GM23248 (cell line): ENCODE measurements at places on chromosomes 5 and 9. TPM values are rescaled to one million over a fixed set of nuclear protein-coding genes. Genes with fewer than 3 reads are reported as not detected.

SLC25A2 gene
- polyA plus RNA-seq = not detected in 2 replicates

CEMIP2 gene
- 11.5 and 12.7 TPM in 2 replicates for polyA plus RNA-seq

APC gene
- 17.8 and 18.1 TPM in 2 replicates for polyA plus RNA-seq

BHMT2 gene
- 6.2 and 7.0 TPM in 2 replicates for polyA plus RNA-seq

C7 gene
- not detected in 2 replicates for polyA plus RNA-seq

PALM2AKAP2 gene
- 14.0 and 16.7 TPM in 2 replicates for polyA plus RNA-seq

DNA sequence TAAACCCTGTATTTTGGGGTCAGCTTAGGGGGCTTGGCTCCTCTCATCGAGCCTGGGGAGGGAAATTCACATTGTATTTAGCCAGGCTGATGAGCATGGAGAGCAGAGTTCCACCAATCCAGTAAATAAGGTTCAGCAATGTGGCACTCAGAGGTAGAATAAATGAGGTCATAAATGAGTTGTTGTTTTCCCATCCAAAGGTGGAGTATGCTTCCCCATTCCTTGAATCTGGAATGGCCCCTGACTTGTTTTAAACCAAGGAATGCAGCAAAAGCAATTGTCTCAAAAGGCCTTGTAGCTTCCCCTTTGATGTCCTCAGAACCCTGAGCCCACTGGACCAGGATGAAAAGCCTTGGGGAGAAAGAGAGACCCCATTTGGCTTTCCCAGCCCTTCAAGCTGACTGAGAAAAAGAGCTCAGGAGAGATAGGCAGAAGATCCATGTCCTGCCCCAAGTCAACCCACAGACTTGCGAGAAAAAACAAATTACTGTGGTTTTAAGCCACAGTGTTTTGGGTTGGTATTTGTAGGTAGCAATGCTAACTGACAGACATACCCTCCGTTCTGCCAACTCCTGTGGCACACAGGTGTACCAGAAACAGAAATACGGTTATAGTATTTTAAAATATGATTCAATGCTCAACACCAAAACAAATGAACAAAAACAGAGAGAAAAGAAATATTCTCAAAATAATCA, 566.0 kb upstream of the DMAC1 start:
- no peak for DNase-seq

GRCh38 chr5:1860021-1860610, 22.6 kb downstream of the IRX4 start:
- DNase-seq = no peak

DNA sequence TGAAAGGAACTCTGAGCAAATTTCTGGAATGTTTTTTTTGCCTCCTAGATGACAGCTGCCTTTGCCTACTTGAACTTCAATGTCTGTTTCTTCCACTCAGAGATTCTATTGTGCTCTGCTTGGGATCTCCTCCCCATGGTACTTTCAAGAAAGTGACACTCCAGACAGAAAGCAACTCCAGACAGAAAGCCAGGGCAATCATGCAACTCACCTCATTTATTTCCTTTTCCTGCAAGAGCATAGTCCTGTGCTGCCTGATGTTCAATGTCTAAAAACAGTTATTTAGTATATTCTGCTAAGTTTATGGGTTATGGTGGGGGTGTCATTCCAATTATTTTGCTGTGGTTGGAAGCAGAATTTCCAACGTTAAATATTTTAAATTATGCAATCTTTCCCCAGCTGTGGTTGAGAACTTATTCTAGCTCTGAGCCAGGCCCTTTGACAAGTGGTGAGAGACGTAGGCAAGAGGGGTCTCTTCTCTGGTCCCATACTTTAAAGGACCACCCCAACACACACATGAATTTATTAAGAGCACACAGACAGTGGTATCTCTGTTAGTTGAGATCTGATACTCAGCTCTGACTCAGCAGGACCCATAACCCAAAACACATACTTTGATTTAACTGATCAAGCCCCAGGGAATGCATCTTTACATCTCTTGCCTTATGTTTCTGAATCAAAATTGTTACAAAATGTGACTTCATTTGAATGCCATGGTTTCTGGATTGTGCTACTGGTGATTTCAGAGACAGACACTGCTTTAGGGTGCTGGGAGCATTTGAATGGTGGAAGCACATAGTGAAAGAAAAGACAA, 39.5 kb upstream of the MAMDC2 start:
- DNase-seq = peak; percentile 10

- peak; percentile 69 for DNase-seq
Observed at GRCh38 chr9:71285191-71285656, 163.8 kb upstream of the TRPM3 start.

DNA sequence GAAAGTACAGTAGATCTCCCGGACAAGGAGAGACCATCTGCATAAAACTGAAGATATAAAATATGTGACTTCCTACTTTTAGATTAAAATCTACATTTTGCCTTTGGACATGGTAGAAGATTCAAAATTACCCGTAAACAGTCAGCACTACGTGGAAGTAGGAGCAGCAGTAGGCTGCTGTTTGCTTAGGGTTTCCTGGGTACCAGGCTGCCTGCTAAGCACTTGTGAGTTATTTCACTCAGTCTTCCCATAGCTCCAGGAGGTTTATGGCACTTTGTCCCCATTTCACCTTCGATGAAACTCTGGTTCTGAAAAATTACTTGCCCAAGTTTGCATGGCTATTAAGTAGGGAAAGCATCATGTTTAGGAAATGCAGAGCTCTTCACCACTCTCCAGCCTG, 92.6 kb downstream of the STK32A start:
- no peak for DNase-seq

DNA sequence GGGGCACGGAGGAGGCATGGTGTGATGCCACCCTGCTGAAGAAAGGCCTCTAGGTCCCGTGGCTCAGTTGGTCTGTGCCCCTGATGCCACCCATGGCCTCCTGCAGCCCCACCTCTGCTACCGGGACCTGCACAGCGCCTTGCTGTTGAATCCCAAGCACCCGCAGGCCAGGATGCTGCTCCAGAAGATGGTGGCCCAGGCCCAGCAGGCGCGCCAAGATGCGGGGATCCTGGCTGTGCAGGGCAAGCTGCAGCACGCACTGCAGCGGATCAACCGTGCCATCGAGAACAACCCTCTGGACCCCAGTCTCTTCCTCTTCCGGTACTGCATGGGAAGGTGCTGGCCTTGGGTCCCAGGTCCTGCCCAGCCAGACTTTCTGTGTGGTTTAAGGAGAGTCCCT, 7.1 kb downstream of the TTC16 start:
- no peak for DNase-seq

- DNase-seq = peak; percentile 3
Observed at GRCh38 chr5:28301712-28302111, 1263.3 kb upstream of the CDH9 start.

DNA sequence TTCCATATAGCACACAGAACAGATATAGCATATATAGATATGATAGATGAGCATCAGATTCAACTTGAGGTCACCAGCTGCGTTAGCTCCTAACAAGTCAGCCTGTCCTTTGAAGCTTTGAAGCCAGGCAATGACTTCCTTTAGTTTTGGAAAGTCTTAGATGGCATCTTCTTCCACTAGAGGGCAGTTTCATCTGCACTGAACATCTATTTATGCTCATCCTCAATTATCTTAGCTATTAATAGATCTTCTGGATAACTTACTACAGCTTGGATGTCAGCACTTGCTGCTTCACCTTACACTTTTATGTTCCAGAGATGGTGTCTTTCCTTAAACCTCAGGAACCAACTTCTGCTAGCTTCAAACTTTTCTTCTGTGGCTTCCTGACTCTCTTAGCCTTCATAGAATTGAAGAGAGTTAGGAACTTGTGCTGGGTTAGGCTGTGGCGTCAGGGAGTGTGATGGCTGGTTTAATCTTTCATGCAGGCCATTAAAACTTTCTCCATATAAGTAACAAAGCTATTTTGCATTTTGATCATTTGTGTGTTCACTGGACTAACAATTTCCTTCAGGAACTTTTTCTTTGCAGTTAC, 1401.4 kb downstream of the EFNA5 start:
- peak; percentile 50 for DNase-seq

- peak; percentile 56 for DNase-seq
Observed at GRCh38 chr5:132414634-132415378, 45.3 kb downstream of the SLC22A5 start.

DNA sequence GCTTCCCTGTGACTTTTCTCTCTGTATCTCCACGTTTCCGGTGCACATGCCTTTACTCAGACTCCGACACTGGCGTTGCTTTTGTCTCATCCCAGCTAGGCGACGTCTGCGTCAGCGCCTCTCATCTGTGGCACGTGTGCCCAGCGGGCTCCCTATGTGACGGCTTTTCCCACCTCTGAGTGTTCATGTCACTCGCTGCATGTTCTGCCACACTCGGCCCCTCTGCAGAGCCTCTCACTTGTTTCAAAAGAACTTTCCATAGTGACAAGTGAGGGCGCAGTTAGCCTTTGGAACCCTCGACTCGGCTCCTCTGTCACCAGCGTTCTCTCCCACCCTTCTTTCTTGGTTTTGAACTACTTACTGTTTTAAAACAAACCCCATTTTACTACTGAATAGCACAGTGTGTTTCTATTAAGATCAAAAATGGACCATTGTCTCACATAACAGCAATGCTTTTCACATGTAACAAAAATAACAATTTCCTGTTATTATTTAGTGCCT, 113.4 kb upstream of the CACNA1B start:
- DNase-seq = no peak

DNA sequence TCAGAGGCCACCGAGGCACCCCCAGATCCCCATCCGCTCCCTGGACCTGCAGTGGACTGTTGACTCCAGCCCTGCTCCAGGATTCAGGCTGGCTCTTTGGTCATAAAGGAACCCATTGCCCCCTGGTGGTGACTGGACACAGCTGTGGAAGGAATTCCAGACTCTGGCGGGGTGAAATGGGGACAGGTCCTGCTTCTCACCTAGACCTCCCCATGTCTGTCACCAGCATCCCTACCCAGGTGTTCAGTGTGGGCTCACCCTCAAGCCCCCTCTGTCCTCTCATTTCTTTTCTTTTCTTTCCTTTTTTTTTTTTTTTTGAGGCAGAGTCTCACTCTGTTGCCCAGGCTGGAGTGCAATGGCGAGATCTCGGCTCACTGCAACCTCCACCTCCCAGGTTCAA, 25.5 kb upstream of the STXBP1 start:
- peak; percentile 94 for DNase-seq

DNA sequence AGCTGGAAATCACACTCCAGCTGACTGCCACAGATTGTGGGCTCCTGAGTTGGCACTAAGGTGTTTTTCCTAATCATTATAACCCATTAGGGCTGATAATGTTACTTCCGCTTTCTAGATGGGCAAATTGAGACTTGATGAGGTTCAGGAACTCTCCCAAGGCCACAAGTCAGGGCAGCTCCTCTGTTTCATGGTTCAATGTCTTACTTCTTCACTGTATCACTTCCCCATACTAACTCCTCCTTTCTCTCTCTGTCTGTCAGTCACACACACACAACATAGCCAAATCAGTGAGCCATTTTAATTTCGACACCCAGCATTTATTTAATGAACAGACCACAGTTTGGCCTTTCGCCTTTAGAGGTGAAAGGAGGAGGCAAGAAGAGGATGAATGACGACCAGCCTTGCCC, 17.8 kb upstream of the TRAF1 start:
- DNase-seq = no peak

DNA sequence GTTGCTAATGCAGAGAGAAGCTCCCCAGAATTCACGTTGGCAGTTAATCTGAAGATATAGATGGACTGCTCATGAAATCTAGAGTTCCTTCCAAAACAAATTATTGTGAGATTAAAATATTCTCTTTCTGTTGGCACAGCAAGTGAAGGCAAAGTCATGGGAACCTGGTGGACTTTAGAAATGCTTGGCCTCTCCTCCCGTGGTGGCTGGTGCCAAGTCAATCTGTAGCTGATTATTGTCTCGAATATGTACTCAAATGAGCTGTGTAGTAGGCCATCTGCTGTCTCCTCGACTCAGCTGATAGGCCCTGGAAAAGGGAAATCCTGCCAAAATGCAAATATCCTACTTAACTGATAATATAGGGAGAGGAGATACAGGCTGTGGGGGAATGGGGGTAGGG, 69.3 kb downstream of the DAPK1 start:
- no peak for DNase-seq
